ENCODE measurements at places on chromosomes 7 and 10.

GRCh38 chr7:142412551-142413193 is 154.8 kb upstream of the PRSS58 start:
- no peaks in the 10 kb centered on the region for H3K27me3 ChIP-seq
- no peak for DNase-seq
- peaks cover 3% of the 10 kb centered on the region for H3K4me1 ChIP-seq
- H3K4me3 ChIP-seq, result no peak overlapping the region
- no peaks in the 10 kb centered on the region for H3K36me3 ChIP-seq

DNA sequence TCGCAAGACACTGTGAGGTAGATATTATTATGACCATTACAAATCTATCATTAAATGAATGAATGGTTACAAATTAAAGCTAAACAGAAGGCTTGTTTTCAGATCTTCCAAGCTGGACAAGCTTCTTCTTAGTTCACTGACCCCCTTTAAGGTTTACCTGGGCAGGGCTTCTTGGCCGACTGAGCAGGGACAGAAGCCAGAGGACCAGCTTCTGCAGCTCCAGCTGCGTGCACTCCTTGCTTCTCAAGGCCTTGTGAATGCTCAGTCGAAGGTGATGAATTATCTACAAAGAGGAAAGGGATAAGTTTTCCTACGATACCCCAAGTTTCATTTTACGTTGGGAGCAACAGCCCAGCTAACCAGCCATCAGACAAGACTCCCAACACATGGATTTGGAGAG is 9.3 kb downstream of the ZC3HAV1L start:
- no peak overlapping the region for H3K4me3 ChIP-seq
- H3K27me3 ChIP-seq, result no peaks in the 10 kb centered on the region
- no peak for DNase-seq
- no peak overlapping the region for H3K27ac ChIP-seq
- no peaks in the 10 kb centered on the region for H3K4me1 ChIP-seq
- H3K36me3 ChIP-seq, result peaks cover 63% of the 10 kb centered on the region

DNA sequence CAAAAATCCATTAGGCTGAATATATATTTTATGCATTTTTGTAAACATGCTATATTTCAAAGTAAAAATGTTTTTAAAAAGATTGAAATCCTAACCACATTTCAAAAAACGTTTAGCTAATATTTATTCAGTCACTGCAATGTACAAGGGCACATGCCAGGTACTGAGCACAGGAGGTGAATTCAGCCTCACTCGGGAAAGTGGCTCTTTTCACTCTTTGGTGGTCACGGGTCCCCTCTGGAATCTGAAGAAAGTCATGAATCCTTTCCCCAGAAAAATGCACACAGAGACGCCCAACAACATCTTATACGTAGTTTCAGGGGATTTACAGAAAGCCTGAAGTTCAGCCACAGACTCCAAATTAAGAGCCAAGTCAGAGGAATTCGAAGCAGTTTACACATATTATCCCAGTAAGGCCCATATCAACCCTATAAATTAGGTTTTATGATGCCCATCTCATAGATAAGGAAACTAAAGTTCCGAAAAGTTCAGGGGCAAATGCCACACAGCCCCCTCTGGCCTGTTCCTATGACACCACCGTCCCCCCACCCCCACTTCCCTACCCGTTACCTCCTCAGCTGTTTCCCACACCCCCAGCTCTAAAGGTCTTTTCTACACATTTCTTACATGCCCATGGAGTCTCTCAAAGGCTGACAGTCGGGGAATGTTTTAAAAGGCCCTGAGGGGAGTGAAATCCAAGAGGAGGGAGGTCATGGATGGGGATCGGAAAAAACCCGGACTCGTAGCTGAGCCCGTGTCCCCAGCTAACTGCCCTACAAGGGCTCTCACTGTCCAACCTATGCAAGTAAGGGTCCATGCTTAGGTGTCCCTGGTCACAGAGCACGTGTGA is 9.6 kb upstream of the SVOPL start:
- DNase-seq, result no peak
- no peak overlapping the region for H3K27ac ChIP-seq
- H3K4me3 ChIP-seq, result no peak overlapping the region
- H3K27me3 ChIP-seq, result no peaks in the 10 kb centered on the region
- no peaks in the 10 kb centered on the region for H3K36me3 ChIP-seq

- H3K4me1 ChIP-seq, result peaks cover 9% of the 10 kb centered on the region
- no peak for DNase-seq
- peaks cover 4% of the 10 kb centered on the region for H3K36me3 ChIP-seq
- no peaks in the 10 kb centered on the region for H3K27me3 ChIP-seq
Measured at GRCh38 chr7:27947586-27948278, 207.8 kb downstream of the TAX1BP1 start.

GRCh38 chr7:44985033-44985695 is 6.3 kb upstream of the MYO1G start:
- H3K27ac ChIP-seq, result peak overlapping the region; percentile 99
- peak overlapping the region; percentile 100 for H3K4me3 ChIP-seq
- peaks cover 60% of the 10 kb centered on the region for H3K36me3 ChIP-seq

- DNase-seq, result no peak
- peaks cover 16% of the 10 kb centered on the region for H3K4me1 ChIP-seq
- no peak overlapping the region for H3K27ac ChIP-seq
- no peak overlapping the region for H3K4me3 ChIP-seq
- no peaks in the 10 kb centered on the region for H3K27me3 ChIP-seq
Measured at GRCh38 chr10:22554461-22555182, 159.8 kb downstream of the PIP4K2A start.

DNA sequence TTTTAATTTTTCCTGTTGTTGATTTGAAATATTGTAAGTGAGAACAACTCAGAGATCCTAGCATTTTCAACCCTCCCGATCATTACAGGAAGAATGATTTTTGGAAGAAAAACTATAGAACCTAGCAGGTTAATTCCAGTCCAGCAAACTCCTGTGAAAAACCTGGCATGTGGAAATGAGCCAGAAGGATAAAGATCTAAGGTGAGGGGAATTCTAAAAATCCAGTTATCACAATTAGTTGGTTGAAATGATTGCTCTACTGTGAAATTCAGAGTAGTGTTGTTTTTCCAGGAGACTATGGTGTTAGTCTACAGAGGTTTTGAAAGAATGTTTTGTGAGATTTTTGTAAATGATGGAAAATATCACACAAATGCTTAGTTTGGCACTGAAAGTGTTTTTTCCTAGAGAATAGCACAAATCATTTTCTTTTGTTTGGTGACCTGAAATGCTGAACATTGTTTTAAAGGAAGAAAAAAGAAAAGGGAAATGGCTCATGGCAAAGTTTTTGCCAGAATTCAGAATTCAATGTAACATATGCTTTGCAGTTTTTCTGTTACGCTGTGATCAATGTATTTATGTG is 152.4 kb upstream of the SLC26A5 start:
- no peaks in the 10 kb centered on the region for H3K36me3 ChIP-seq
- H3K27ac ChIP-seq, result no peak overlapping the region
- H3K4me3 ChIP-seq, result no peak overlapping the region
- no peak for DNase-seq
- H3K4me1 ChIP-seq, result no peaks in the 10 kb centered on the region
- peaks cover 3% of the 10 kb centered on the region for H3K27me3 ChIP-seq

DNA sequence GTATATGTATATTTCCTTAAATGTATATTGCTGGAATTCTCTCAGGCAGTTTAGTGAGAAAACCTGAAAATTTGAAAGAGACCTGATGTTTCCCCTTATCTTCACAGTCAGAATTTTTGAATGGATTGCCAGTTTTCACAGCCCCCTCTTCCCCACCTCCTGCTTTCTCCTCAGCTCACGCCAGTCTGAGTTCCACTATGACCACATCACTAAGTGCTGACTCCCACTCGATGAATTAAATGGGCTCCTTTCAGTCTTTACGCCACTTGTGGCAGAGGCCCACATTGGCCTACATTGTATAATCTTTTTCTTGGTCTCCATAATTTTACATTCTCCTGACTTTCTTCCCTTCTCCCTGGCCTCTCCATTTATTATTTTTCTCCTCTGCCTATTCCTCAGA is 3.1 kb upstream of the CLEC5A start:
- H3K27me3 ChIP-seq, result peaks cover 5% of the 10 kb centered on the region
- H3K4me1 ChIP-seq, result peaks cover 8% of the 10 kb centered on the region
- H3K4me3 ChIP-seq, result no peak overlapping the region
- no peaks in the 10 kb centered on the region for H3K36me3 ChIP-seq
- no peak for DNase-seq
- H3K27ac ChIP-seq, result no peak overlapping the region

GRCh38 chr10:102434394-102435132 is 2.2 kb upstream of the CUEDC2 start:
- H3K27ac ChIP-seq, result peak overlapping the region; percentile 92
- peaks cover 14% of the 10 kb centered on the region for H3K36me3 ChIP-seq
- H3K4me1 ChIP-seq, result peaks cover 61% of the 10 kb centered on the region
- H3K27me3 ChIP-seq, result no peaks in the 10 kb centered on the region
- no peak for DNase-seq
- peak overlapping the region; percentile 85 for H3K4me3 ChIP-seq

DNA sequence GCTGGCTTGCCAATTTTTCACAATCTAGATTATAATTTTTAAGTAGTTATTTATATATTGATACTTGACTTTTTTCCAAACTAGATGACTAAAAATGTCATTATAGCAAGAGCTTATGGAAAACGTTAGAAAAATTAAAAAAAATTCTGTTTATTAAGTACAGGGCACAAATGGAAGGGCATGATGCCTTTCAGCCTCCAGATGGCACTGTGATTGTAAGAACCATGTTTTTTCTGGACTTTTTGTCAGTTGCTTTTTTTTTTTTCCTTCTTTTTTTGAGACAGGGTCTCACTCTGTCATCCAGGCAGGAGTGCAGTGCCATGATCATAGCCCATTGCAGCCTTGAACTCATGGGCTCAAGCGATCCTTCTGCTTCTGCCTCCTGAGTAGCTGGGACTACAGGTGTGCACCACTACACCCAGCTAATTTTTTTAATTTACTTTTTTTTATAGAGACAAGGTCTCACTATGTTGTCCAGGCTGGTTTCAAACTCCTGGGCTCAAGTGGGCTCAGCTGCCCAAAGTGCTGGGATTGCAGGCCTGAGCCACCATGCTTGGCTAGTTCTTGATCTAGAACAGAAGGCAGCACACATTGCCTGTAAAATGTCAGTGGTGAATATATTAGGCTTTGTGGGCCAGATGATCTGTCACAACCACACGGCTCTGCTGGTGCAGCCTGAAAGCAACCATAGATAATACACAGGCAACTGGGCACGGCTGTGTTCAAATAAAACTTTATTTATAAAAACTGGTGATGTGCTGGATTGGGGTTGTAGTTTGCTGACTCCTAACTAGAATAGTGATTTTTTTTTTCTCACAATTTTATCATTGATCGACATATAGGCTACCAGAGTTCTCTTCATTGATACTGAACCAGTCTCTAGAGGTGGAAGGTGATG is 27.4 kb downstream of the UCMA start:
- no peak for DNase-seq
- H3K27me3 ChIP-seq, result no peaks in the 10 kb centered on the region
- no peaks in the 10 kb centered on the region for H3K4me1 ChIP-seq
- no peak overlapping the region for H3K4me3 ChIP-seq
- peaks cover 77% of the 10 kb centered on the region for H3K36me3 ChIP-seq
- no peak overlapping the region for H3K27ac ChIP-seq

DNA sequence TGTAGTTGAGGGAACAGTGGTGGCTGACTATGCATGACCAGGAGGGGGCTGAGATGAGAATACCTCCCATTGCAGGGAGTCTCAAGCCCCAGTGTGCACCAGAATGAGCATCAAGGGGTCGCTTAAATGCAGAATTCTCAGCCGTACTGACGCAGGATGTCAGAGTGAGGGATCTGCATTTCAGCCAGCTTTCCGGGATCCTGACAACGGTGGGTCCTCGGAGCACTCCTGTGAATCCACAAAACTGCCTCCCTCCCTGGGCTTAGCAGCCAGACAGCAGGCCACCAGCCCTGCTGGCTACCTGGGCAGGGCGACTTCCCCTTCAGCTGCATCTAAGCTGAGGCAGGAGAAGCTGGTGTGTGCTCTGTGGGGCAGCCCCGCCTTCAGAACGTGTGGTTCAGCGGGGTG is 21.8 kb upstream of the LOXL4 start:
- no peak overlapping the region for H3K27ac ChIP-seq
- H3K4me1 ChIP-seq, result no peaks in the 10 kb centered on the region
- H3K36me3 ChIP-seq, result no peaks in the 10 kb centered on the region
- no peak for DNase-seq
- H3K4me3 ChIP-seq, result no peak overlapping the region

GRCh38 chr10:121082984-121083383 is 231.8 kb downstream of the WDR11 start:
- DNase-seq, result no peak
- H3K36me3 ChIP-seq, result no peaks in the 10 kb centered on the region
- no peaks in the 10 kb centered on the region for H3K27me3 ChIP-seq
- H3K4me3 ChIP-seq, result no peak overlapping the region
- no peak overlapping the region for H3K27ac ChIP-seq
- no peaks in the 10 kb centered on the region for H3K4me1 ChIP-seq

DNA sequence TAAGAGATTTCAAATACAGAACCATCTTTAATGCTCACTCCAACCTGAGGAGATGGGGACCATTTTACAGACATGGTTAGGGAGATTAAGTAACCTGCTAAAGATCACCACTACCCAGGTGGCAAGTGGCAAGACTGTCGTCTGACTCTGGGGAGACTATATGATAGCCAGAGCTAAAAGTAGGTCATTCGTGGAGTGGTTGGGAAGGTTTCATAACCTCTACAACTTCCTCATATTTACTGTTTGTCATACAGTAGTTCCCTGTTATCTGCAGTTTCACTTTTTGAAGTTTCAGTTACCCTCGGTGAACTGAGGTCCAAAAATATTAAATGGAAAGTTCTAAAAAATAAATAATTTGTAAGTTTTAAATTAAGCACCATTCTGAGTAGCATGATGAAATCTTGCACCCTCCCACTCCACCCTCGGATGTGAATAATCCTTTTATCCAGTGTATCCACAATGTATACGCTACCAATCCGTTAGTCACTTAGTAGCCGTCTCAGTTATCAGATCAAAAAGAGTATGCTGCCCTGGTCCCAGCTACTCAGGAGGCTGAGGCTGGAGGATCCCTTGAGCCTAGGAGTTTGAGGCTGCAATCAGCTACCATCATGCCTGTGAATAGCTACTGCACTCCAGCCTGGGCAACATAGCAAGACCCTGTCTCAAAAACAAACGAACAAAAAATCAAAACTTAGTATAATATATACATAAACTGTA is 14.9 kb upstream of the LGI1 start:
- H3K4me3 ChIP-seq, result no peak overlapping the region
- no peak overlapping the region for H3K27ac ChIP-seq
- DNase-seq, result no peak
- H3K4me1 ChIP-seq, result no peaks in the 10 kb centered on the region

GRCh38 chr7:47988496-47989386 is 9.3 kb upstream of the HUS1 start:
- no peak overlapping the region for H3K4me3 ChIP-seq
- H3K27me3 ChIP-seq, result no peaks in the 10 kb centered on the region
- no peaks in the 10 kb centered on the region for H3K36me3 ChIP-seq
- peaks cover 18% of the 10 kb centered on the region for H3K4me1 ChIP-seq

DNA sequence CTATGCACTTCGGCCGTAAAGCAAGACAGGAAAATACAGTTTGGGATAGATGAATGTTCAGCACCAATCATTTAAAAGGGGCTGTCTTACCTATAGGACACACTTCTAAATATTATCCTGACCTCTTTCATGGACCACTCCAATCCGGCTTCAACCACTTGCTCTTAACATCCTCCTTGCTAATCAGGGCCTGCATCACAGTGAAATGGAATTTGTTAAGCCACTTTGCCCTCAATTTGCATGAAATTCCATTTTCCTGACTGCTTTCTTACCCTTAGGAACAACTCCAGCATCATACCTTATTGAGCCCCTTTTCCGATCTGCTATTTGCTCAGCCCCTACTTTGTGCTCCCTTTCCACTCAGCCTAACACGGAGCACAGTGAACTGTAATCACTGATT is 667.3 kb downstream of the PHTF2 start:
- no peaks in the 10 kb centered on the region for H3K36me3 ChIP-seq
- no peak overlapping the region for H3K27ac ChIP-seq
- H3K4me1 ChIP-seq, result no peaks in the 10 kb centered on the region
- no peak overlapping the region for H3K4me3 ChIP-seq

All from activated naive CD8-positive, alpha-beta T cell treated with anti-CD3 and anti-CD28 coated beads, Interleukin-2, amount 50 U/mL, for 24 hours (primary cell).